ENCODE measurements at places on chromosomes 4 and X. TPM values are rescaled to one million over a fixed set of nuclear protein-coding genes. Genes with fewer than 3 reads are reported as not detected.

Gene P2RY10
- 0.22 TPM for total RNA-seq

Gene CLIC2
- total RNA-seq, result 4.8 TPM

Gene TNIP2
- total RNA-seq, result 19.8 TPM

Gene TMEM35A
- total RNA-seq, result 24.5 TPM

Gene TLR3
- total RNA-seq, result 2.7 TPM

Gene POLN
- 4.8 TPM for total RNA-seq

Gene PPP4R3C
- not detected for total RNA-seq

Gene PAGE5
- total RNA-seq, result not detected

Gene VCX
- not detected for total RNA-seq

Gene GATA1
- total RNA-seq, result 0.44 TPM

Gene TMSB15A
- 24.7 TPM for total RNA-seq

Gene PLP2
- 3.4 TPM for total RNA-seq

Gene HPF1
- 42.1 TPM for total RNA-seq

Gene SH2D1A
- not detected for total RNA-seq

Gene SCRG1
- total RNA-seq, result 0.60 TPM

Gene MAP7D3
- total RNA-seq, result 12.1 TPM

Gene EDA
- total RNA-seq, result 9.0 TPM

Gene ADGRG4
- total RNA-seq, result not detected

Gene STBD1
- 6.3 TPM for total RNA-seq

Gene RASL11B
- 11.5 TPM for total RNA-seq

Gene KLHL13
- total RNA-seq, result 36.2 TPM

Gene ANXA5
- 193 TPM for total RNA-seq

Gene HTR2C
- 0.49 TPM for total RNA-seq

Gene PARM1
- 47.4 TPM for total RNA-seq
